Muscle of back (tissue), 13 donors: ENCODE measurements at places on chromosomes 6 and 20. TPM values are rescaled to one million over a fixed set of nuclear protein-coding genes. Genes with fewer than 3 reads are reported as not detected.

DPPA5 gene
- not detected for polyA plus RNA-seq

DLK2 gene
- polyA plus RNA-seq: 1.5 TPM

NEDD9 gene
- 12.9 TPM for polyA plus RNA-seq

CRIP3 gene
- 1.2 TPM for polyA plus RNA-seq

TXLNB gene
- 95.7 TPM for polyA plus RNA-seq

IYD gene
- 0.01 TPM for polyA plus RNA-seq

TCP11 gene
- 0.24 TPM for polyA plus RNA-seq

EDN1 gene
- polyA plus RNA-seq: 3.0 TPM

DNA sequence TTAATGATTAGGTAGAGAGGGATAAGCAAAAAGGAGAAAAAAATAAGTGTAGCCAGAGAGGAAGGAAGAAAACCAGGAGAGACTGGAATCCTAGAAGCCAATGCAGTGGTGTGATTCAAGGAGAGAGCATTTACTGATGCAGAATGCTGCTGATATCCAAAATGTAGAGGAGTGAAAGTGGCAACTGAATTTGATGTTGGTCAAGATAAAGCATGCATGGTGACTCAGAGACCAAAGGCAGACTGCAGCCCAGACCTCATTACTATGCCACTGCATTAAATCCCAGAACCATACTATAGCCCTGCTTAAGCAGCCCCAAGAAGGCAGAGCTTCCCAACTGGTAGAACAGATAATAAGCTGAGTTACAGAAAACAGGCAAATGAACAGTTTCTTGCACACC, 15.8 kb downstream of the KLHL32 start:
- no peak for DNase-seq

DNA sequence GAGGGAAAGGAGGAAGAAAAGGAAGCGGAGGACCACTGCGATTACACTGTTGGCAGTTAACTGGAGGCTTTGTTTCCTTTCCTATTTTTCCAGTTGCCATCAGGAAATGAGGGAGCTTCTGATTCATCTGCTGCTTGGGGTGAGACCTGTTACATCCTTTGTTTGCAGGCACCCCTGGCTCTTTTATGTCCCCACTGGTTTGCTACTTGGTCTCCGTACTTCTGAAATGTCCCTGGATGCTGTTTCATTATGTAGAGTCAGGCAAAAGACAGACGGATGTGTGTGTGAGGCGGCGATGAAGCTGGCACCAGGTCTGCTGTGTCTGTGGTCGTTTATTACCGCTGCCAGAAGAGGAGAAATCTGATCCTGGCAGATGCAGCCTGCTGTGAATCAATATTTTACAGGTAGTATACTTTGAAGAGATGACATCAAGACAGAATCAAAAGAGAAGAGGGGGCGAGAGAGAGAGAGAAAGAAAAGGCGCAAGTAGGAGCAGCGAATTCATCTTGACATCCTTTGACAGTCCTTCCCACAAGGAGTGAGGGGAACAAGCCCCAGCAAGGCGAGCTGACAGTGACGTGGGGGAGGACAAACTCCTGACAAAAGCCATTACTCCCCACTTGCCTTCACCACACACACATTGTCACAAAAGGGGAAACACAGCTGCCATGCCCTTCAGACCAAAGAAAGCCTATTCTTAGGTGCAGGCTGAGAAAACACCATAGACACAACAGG, 145.9 kb upstream of the FBXL4 start:
- DNase-seq: no peak

DNA sequence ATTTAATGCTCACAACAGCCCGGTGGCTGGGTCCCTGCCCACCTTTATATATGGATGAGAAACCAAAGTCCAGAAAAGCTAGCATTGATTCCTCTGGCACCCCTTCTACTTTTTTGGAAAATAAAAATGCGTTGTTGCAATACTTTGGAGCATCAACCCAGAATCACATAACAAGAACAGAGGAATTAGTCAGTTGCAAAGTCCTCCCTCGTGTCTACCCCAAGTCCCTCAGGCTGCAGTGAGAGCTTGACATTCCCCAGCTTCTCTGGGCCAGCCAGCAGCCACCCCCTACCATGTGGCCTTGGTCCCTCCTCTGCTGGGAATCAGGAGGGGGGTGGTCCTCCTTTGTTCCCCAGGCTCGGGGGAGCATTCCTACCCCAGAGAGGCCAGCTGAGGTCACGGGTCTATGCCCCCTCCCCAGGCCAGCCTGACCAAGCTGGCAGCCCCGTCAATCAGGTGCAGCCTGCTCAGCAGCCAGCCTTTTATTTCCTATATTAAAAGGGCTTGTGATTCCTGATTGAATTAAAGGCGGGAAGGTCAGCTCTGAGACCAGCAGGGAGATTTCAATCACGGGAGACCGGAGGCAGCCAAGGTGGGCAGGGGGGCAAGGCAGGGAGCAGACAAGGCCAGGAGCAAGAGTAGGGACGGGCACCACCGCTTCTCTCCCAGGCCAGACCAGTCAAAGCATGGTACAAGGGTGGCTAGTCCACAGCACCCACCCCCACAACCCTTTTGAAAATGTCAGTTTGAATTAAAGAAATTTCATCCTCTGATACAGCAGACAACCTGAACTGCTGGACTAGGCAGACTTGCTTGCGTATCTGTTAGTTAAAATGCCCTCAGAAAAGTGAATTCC, 158.9 kb downstream of the MRPL14 start:
- DNase-seq: no peak

- no peak for DNase-seq
Measured at GRCh38 chr6:41413250-41413649, 77.8 kb downstream of the NCR2 start.

DNA sequence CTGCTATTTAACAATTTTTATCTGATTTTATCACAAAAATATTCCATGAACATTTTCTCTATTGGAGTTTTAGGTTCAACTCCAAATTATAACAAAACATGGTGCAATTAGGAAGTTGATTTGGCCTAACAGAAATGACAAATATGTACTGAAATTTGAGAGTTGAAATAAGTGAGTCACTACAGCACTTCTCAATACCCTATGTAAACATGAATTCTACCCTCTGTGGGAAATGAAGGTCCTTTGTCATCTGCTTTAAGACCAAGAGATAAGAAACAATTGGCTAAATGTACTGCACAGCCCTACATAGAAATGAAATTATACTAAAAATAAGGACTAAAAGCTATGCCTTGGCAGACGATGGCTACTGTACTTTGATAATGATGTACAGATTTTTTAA, 86.2 kb upstream of the BEND6 start:
- no peak for DNase-seq

DNA sequence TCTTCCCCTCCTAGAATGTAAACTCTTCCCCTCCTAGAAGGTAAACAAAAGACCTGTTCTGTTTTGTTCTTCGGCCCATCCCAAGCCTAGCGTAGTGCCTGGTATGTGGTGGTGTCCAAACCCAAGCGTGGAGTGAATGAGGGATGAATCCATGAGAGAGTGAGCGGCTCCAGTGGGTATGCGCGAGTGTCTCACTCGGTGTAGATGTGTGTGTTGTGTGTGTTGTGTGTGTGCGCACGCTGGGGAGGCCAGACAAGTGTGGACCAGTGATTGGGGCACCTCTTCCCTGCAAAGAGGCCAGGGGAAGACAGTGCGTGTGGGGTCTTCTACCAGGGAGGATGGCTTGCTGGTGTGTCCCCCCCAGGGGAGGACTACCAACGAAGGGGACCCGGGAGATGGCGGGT, 392 bp upstream of the SLC2A10 start:
- DNase-seq: no peak

GRCh38 chr20:13022401-13023155, 13.8 kb downstream of the SPTLC3 start:
- DNase-seq: peak; percentile 33

DNA sequence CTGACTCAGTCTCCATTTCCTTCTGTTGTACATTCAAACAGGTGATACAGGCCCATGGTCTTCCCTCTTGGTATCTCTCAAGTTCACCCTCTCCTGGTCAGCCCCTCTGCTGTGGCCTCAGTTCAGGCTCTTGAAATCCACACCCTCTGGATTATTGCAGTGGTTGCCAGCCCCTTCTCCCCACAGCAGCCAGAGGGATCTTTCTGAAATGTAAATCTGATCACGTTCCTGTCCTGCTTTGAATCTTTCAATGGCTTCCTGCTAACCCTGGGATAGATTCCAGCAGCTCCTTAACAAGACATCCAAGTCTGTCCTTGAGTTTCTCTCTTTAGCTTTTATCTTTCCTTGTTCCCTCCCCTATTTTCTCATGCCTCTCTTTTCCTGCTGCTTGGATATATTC, 22.2 kb downstream of the CHMP4B start:
- no peak for DNase-seq

DNA sequence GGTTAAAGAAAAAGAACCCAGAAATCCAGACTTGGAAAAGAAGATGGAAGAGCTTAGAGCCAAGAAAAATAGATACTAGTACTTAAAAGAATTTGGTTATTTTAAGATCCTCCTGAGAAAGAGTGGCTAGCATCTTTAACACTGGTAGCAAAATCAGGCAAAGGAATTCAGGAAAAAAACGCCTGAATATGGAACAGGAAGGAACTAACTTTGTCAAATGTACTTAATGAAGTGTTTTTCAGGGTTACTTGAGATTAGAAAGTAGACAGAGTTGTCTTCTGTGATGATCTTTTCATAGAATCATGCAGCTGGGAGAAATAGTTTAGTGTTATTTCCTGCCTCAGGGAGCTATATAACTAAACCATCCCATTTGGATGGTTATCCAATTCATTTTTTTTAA, 50.8 kb upstream of the SASH1 start:
- DNase-seq: no peak

GRCh38 chr6:146990821-146991798, 213.1 kb upstream of the STXBP5 start:
- DNase-seq: no peak

DNA sequence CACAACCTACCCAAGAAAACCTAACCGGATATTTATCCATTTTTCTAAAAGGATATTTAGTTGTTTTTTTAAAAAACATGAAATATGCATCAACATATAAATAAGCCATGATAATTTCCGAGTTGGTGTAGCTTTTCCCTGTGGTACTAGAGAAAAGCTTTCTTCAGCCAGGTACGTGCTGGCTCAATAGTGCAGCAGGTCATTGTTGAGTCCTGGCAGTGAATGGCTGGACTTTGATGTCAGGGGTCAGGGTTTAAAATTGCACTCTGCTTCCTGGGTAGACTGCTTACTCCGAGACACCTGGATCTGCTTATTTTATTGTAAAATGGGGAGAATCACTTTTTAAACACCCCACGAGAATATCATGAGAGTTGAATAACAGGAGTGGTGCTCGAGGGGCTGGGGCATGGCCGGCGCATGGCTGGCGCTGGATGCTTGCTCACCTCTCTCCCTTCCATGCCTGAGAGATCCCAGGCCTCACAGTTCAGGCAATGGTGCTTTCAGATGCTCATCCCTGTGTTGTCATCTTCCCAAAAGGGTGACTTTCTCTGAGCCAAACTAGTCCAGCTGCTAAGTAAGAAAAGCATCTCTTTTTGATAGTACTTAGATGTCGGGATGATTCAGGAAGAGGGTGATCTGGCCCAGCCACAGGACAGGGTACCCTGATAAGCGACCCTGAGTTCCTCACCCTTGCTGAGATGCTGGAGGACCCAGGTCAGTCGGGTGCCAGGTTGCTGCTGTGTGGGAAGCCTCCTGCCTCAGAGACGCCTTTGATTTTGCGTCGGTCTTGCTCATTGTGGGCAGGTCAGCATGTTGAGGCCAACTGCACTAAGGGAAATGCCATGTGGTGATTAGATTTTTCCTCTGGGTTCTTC, 269.1 kb upstream of the FOXQ1 start:
- no peak for DNase-seq

- peak; percentile 74 for DNase-seq
Measured at GRCh38 chr20:20806121-20807095, 94.0 kb upstream of the RALGAPA2 start.

DNA sequence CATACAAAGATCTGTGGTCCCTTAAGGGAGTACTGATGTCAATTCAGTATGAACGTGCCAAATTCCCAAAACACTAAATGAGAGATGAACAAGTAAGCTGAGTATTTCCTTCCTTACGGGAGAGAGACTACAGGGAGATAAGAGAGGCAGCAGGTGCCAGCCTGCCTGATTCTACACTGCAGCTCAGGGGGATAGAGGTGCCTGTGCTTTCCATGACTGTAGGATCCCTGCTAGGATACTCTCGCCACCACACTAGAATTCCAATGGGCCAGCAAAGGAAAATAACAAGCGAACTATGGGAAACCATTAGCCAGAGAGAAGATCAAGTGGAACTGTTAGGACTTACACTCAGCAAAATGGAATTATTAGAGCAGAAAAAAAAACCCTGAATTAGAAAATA, 198.5 kb upstream of the BTBD3 start:
- no peak for DNase-seq
